Substantia nigra (tissue), 51 donors: ENCODE measurements at places on chromosomes 12 and 14.
A peak's percentile ranks its signal among the peaks of the same experiment; 100 is the strongest.

- no peak for DNase-seq
Measured at GRCh38 chr14:35113308-35113950, 8.4 kb downstream of the PPP2R3C start.

- peak; percentile 39 for DNase-seq
Measured at GRCh38 chr12:124566997-124567672, at the start of gene NCOR2. Gene NCOR2, minus strand, starts transcription at chr12:124567612. Its CDS starts 72,361 bp downstream, at chr12:124495251.

DNA sequence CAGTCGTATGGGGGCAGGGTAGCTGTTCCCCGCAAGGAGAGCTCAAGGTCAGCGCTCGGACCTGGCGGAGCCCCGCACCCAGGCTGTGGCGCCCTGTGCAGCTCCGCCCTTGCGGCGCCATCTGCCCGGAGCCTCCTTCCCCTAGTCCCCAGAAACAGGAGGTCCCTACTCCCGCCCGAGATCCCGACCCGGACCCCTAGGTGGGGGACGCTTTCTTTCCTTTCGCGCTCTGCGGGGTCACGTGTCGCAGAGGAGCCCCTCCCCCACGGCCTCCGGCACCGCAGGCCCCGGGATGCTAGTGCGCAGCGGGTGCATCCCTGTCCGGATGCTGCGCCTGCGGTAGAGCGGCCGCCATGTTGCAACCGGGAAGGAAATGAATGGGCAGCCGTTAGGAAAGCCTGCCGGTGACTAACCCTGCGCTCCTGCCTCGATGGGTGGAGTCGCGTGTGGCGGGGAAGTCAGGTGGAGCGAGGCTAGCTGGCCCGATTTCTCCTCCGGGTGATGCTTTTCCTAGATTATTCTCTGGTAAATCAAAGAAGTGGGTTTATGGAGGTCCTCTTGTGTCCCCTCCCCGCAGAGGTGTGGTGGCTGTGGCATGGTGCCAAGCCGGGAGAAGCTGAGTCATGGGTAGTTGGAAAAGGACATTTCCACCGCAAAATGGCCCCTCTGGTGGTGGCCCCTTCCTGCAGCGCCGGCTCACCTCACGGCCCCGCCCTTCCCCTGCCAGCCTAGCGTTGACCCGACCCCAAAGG lies 804 bp downstream of the GAPDH start:
- DNase-seq = no peak

DNA sequence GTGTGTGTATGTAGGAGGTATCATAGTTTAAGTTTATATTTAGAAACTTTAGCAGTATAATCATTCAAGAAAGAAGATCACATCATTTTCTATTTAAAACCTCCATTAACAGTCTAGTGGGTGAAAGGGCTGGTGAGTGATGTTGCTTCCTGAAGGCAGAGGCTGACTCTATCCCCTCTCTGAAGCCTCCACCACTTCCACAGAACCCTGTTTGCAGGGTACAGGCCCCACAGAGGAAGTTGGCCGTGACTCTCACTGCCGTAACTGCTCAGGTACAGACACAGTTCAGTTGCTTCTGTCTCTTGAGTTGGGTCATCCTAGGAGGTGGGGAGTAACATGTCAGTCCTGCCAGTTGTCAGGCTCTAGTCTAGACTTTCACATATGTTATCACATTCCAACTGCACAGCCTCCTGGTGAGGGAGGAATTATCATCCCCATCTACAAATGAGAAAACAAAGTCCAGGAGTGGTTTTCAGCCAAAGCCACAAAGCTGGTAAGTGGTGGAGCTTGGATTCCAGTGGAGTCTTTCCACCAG lies 31.5 kb downstream of the CFL2 start:
- no peak for DNase-seq

DNA sequence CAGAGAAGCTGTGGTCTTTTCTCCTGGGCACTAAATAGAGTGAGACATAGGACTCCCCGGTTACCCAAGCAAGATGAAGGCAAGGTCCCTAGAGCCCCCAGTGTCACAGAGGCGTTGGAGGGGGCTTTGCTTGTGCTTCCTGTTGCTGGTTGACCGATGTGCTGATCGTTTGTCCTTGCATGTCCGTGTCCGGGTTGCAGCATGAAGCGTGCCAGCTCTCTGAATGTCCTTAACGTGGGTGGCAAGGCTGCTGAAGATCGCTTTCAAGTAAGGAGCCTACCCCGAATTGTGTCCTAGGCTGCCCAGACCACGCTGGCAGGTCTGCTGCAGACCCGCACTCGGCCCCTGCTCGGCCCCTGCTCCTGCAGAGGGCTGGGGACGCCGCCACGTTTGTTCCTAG lies 23.1 kb downstream of the XRCC3 start:
- DNase-seq = no peak

DNA sequence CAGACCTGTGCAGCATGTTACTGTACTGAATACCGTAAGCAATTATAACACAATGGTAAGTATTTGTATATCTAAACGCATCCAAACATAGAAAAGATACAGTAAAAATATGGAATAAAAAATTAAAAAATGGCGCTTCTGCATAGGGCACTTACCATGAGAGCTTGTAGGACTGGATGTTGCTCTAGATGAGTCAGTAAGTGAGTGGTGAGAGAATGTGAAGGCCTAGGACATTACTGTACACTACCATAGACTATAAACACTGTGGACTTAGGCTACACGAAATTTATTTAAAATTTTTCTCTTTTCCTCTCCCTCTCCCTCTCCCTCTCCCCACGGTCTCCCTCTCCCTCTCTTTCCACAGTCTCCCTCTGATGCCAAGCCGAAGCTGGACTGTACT lies 194.5 kb upstream of the CDKN3 start:
- DNase-seq = no peak

- no peak for DNase-seq
Measured at GRCh38 chr12:88153959-88154358, 11.9 kb downstream of the TMTC3 start.

- no peak for DNase-seq
Measured at GRCh38 chr12:69524755-69525469, 54.7 kb downstream of the FRS2 start.

DNA sequence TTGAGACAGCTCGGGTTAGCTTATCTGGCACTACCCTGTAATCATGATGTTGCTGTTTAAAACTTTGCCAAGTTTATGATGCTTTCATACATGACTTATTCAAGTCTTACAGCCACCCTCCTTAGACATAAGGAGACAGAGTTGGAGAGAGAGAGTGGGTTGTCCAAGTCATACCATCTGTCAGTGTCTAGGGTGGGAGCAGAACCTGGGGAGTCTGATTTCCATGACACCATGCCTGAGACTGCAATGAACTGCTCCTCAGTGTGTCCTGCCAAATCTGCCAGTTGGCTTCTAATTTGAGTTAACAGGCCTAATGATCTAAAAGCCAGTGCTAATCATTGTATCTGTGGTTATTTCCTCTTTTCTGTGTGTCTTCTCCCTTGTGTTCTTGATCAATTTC lies 43.7 kb upstream of the PHC1 start:
- DNase-seq = no peak

- DNase-seq = no peak
Measured at GRCh38 chr12:67735868-67736267, 87.3 kb downstream of the DYRK2 start.

- DNase-seq = no peak
Measured at GRCh38 chr12:116381240-116381743, 103.8 kb upstream of the MED13L start.

DNA sequence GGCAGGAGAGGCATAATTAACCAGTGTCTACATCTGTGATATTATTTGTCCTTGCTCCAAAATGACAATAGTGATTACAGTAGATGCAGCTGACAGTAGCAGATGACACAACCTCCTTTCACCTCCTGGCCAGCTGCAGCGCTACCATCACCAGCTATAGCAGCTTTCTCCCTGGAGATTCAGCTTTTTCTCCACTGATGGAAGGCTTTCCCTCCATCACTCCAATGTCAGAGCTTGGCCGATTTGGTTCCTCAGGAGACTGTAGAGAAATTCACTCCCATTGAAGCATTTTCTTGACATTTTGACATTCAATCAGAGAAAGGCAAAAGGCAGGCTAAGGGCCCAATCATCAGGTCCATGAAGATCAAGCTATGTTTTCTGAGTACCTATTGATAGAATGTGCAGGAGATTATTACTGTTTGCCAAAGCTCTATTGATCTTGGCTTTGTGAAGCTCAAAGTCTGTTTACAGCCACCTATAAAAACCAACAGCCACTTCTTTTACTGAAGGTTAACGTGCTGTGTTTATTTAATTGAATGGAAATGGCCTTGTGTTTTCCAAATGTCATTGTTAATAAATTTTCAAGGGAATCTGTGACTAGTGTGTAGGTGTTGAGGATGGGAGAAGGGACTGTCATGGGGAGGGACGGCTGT lies 785.1 kb downstream of the DIO2 start:
- no peak for DNase-seq

- DNase-seq = peak; percentile 14
Measured at GRCh38 chr12:116406529-116406928, 129.0 kb upstream of the MED13L start.

- no peak for DNase-seq
Measured at GRCh38 chr14:89214221-89214965, 202.6 kb downstream of the FOXN3 start.

- no peak for DNase-seq
Measured at GRCh38 chr14:69693145-69693544, 73.8 kb upstream of the SRSF5 start.

- no peak for DNase-seq
Measured at GRCh38 chr14:28303248-28303647, 463.3 kb upstream of the FOXG1 start.

DNA sequence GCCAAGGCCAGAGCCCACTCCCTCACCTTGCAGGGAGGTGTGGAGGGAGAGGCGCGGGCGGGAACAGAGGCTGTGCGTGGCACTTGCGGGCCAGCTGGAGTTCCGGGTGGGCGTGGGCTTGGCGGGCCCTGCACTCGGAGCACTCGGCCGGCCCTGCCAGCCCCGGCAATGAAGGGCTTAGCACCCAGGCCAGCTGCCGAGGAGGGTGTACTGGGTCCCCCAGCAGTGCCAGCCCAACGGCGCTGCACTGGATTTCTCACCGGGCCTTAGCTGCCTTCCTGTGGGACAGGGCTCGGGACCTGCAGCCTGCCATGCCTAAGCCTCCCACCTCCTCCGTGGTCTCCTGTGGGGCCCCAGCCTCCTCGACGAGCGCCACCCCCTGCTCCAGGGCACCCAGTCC lies 107.5 kb downstream of the FAR2 start:
- DNase-seq = no peak

GRCh38 chr12:50992819-50993218 lies 33.4 kb downstream of the SLC11A2 start:
- DNase-seq = no peak

DNA sequence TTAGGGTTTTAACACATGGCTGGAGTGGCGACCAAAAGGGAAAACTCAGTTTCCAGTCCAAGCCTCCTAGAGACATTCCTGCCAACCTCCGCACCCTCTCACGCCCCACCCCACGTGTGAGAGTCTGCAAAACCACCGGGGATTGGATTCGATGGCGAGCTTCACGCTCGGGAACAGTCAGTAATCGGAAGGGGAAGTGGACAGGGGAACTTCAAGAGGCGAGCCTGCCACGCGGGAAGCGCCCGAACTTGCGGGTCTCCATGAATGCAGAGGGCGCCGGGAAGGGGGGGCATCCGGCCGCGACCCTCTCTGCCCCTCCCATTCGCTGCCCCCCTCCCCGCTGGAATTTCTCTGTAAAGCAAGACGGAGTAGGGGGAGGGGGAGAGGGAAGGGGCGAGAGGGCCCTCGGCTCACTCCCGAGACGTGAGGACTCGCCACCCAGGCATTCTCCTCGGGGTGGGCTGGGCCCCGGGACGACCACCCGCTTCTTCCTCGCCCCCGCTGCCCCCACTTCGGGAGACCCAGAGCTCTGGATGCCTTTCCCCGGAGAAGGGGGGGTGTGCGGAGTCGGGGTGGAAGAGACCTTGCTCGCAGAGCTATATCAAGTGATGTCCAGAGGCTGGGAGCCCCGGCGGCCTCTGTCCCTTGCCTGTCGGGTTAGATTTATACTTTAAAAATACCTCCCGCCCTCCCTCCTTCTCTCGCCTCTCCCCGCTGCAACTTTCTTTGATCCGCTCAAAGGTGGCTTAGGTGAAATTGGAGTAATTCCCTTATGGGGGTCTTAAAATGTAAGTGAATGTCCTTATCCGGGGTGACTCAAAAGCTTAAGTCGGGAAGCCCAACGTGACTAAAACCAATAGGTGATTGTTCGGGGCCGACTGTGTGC lies 2.5 kb upstream of the CCND2 start:
- no peak for DNase-seq

GRCh38 chr12:4307593-4308333 lies 13.2 kb upstream of the TIGAR start:
- DNase-seq = peak; percentile 28

- peak; percentile 3 for DNase-seq
Measured at GRCh38 chr12:78209846-78210505, 379.3 kb downstream of the NAV3 start.

DNA sequence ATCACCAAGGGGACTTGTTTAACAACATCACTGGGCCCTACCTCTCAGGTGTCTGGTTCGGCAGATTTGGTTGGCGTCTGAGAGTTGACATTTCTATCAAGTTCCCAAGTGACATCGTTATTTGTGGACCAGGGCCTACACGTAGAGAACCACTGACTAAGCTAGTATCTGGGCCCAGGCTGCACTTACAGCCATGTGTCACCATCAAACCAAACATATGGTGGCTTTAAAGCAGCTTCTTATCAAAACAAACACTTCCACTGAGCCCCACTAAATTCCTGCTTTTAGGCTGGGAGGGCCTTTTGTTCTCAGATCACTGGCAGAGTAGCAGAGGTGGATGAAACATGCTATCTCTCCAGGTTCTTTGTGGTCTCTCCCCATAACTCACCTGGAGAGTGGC lies 220.5 kb downstream of the PELI2 start:
- no peak for DNase-seq

GRCh38 chr12:110348431-110349059 lies 55.0 kb downstream of the ANAPC7 start:
- DNase-seq = no peak

DNA sequence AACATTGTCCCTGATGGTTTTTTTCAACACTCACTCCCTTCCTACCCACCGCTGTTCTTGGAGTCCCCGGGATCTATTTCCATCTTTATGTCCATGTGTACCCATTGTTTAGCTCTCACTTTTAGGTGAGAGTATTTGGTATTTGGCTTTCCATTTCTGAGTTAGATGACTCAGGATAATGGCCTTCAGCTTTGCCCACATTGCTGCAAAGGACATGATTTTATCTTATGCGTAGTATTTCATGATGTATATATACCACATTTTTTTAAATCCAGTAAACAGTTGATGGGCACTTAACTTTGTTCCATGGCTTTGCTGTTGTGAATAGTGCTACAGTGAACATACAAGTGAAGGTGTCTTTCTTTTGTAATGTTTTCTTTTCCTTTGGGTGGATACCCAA lies 123.5 kb upstream of the KITLG start:
- no peak for DNase-seq

- DNase-seq = no peak
Measured at GRCh38 chr14:76056128-76056527, 70.6 kb downstream of the IFT43 start.

DNA sequence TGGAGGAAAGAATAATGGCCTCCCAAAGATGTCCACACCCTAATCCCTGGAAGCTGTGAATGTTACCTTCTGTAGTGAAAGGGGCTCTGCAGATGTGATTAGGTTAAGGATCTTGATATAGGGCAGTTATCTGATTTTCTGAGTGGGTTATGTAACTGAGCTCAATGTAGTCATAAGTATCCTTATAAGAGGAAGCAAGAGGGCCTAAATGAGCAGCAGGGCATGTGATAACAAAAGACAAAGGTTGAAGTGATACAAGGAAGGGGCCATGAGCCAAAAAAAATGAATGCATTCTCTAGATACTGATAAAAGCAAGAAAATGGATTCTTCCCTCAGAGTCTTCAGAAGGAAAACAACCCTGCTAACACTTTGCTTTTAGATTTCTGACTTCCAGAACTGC lies 78.8 kb downstream of the OSBPL8 start:
- no peak for DNase-seq
